ENCODE measurements at places on chromosomes 2 and 18.

GRCh38 chr2:222563106-222563718 is 92.7 kb downstream of the FARSB start:
- DNase-seq: no peak

DNA sequence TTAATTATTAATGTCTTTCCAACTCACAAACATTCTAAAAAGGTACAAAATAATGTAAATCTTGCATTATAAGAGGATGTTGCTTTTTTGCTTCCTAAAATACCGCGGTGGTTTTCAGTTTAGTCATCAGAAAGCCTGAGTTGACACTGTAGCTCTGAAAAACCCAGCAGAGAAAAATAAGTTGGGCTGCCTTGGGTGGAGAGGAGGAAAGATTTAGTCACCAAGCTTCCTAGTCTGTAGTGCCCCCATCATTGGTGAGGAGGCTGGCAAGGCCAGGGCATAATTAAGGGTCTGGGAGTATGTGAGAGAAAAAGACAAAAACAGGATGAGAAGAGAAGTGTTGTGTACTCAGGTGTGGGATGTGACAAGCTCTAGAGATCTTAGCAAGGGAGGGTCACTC is 5.7 kb downstream of the PTPRM start:
- DNase-seq: no peak

DNA sequence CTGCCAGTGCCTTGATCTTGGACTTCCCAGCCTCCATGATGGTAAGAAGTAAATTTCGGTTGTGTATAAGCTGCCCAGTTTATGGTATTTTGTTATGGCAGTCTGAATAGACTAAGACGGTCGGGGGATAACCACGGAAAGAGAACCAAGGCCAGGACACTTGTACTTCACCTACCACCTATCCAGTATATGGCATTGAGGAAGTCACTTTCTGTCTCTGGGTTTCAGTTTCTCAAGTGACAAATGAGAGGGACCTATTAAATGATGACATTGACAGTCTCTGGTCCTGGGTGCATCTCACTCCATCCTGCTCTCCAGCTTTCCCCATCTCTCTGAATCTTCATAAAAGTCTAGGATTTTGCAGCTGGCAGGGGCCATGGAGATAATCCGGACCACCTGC is 183.8 kb upstream of the MSH6 start:
- no peak for DNase-seq

GRCh38 chr2:38912619-38913018 is 22.9 kb downstream of the ARHGEF33 start:
- DNase-seq: no peak

- DNase-seq: no peak
Observed at GRCh38 chr2:60972889-60973656, 44.4 kb upstream of the PEX13 start.

DNA sequence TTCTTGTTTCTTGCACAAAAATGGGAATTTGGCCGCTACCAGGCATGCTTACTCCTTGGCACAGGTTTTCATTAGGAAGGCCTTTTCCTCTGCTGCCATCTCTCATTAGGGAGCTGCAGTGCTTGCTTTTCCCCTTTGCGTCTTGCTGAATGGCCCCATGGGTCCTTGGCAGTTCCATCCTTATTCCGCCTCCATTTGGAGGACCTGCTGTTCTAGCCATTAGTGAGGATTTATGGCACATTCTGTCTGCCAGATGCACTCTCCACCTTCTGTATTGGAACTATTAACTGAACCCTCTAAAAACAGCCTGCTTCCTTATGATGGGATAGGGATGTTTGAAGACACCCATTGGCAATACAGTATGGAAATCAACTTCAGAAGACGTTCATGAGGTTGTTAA is 103.5 kb upstream of the NOSTRIN start:
- no peak for DNase-seq

DNA sequence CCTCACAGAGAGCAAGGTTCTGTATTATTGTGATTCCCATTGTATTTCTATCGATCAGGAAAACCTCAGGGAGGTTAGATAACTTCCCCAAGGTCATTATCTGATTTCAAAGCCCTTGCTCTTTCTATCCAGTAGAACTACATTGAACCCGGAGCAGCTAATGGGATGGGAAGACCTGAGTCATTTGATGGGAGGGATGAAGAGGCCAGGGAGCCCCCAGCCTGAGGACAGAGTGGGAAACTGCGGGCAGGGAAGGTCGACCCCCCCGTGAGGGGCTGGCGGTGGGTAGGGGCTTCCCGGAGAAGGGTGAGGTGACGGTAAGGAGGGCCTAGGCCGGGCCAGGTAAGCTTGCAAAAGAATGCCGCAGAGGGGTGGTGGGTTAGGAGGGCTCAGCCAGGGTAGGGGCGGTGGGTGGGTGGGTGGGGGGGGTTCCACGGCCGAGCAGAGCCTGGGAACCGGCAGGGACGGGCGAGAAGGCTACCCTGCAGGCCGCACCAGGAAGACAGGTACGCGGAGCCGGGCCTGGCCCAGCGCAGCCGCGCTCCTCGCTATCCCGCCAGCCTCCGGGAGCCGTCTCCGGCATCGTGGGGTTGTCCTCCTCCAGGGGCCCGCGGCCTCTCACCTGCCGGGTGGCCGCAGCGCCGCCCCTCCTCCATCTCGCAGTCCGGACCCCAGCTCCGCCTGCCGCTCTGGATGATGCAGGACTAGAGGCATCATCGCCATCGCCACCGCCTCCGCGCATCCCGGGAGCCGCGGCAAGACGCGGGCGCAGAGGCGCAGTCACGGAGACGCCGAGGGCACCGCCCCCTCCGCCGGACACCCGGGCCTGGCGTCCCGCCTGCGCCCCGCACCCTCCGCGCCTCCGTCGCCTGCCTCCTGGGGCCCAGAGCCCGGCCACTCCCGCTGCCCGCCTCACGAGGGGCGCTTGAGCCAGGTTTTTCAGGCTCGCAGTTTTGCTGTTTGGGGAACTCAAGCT is at the start of gene GPR75:
TSS of gene GPR75 (minus strand) at position 762 of the 976 bp plus-strand sequence. CDS start 5,211 bp downstream, outside the sequence.
- DNase-seq: no peak

GRCh38 chr18:58269931-58270330 is 225.9 kb downstream of the NEDD4L start:
- no peak for DNase-seq

DNA sequence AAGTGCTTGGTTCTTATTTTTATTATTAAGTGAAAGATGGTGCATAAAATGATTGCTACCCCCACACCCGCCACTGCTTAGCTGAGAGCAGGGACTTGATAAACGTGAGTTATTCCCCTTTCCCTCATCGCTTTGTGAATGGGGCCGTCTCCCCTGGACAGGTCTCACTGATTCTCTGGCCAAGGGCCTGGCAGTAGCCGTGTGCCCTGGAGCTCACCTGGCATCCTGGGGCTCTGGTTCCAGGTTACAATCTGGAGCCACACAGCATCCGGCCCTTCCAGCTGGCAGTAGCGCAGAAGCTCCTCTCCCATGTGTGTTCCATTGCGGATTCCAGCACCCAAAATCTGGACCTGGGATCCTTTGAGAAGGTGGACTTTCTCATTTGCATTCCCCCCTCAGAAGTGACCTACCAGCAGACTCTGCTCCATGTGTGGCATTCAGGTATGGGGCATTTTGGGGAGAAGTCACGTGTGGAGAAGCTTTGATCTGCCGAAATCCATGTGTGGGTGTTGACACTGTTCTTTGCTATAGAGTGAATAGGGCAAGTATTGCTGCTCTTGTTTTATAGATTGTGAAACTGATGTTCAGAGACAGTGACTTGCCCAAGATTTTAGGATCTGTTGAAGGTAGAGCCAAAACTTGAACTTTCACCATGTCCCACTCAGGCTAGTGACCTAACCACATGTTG is 63.8 kb downstream of the GREB1 start:
- no peak for DNase-seq

DNA sequence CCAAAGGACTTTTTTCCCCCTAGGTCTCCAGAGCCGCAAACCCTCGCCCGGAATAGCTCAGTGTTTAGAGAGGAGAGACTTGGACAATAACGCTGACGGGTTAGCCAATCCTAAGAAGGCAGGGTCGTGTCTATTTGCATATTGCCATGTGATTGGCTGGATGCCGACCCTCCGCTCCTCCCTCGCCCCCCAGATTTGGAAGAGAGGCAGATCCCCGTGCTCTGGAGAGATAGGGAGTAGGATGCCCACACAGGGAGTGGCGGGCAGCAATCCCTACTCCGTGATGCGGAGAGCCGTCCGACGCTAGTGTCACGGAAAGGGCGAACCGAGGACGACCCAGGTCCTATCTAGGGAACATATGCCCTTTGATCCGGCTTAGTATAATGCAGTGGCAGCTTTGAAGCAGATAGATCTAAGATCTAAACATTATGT is 1.4 kb downstream of the WNT6 start:
- no peak for DNase-seq

DNA sequence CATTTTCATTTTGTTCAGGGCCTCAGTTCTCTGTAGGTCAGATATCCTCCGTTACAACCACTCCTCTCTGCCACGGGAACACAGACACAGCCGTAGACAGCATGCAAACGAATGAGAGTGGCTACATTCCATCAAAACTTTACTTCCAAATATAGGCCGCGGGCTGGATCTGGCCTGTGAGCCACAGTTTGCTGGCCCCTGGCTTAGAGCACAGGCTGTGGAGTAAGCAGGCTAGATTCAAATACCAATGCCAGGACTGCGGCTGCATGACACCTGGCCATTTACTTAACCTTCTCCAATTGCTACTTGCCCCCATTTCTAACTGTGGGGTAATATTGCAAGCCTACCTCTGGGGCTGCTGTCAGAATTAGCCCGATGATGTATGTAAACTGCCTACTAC is 325.8 kb upstream of the POU3F3 start:
- no peak for DNase-seq

- DNase-seq: no peak
Observed at GRCh38 chr18:39793609-39794008, 2161.4 kb upstream of the PIK3C3 start.

- DNase-seq: no peak
Observed at GRCh38 chr2:217394510-217395351, 534.9 kb upstream of the TNP1 start.

DNA sequence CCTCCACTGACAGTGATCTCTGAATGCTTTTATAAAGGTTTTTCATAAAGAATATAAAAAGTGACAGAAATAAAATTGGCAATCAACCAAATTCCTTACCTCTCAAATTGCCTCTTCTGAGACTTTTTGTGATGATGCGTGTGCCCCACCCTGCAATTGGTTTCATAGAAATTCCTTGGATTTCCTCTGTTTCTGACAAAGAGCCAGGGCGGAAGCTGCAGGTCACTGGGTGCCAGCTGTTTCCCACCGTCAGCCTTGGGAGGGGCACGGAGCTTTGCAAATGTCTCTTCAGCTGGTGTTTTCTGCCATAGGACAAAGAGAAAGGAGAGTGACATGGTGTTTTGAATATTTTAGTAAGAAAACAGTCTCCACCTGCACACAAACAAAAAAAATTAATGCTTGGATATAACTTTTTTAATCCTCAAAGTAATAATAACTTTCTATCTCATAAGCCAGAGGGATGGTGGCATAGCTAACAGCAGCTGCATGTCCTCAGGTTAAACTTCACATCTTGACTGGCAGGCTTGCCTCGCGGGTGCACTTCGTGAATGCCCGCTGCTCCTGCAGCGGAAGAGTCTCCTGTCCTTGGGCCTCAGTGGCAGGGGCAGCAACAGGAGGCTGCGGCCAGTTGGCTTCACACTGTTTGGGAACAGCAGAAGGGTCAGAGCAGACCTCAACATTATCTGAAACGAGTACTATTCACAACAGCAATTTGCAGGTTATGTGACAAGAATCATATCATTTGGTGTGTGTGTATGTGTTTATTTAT is 24.7 kb downstream of the AGAP1 start:
- no peak for DNase-seq

GRCh38 chr2:233822781-233823730 is 31.3 kb downstream of the HJURP start:
- DNase-seq: no peak

GRCh38 chr2:179809606-179810005 is 51.8 kb downstream of the ZNF385B start:
- no peak for DNase-seq

DNA sequence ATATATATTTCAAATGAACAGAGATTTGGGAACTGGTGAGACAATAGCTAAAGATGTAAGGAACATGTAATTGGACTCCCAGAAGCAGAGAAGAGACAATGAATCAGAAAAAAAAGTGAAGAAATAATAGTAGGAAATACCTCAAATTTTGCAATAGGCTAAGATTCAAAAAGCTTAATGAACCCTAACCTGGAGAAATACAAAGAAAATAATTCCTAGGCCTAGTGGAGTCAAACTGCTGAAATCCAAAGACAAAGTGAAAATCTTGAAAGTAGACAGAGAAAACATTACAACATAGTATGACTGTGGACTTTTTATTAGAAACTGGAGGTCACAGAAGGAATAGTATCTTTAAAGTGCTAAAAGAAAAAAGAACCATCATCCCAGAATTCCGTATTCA is 76.7 kb downstream of the LAMA3 start:
- DNase-seq: no peak

DNA sequence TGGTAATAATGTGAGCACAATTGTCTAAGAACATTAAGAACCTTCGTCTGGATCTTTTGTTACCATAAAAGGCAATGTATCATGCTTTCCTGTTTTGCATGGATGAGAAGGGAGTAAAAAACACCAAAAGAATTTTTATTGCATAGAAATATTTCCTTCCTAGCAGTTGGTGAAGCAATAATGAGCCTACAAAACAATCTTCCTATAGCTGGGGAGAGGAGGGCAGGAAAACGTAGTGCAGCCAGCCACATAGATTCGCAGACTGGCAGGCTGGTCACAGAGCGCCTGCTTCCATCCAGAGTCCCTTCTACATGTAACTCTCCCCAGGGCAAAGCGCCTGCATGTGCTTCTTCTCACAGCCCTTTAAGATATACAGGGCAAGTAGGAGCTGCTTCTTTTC is 190.4 kb downstream of the BABAM2 start:
- no peak for DNase-seq

DNA sequence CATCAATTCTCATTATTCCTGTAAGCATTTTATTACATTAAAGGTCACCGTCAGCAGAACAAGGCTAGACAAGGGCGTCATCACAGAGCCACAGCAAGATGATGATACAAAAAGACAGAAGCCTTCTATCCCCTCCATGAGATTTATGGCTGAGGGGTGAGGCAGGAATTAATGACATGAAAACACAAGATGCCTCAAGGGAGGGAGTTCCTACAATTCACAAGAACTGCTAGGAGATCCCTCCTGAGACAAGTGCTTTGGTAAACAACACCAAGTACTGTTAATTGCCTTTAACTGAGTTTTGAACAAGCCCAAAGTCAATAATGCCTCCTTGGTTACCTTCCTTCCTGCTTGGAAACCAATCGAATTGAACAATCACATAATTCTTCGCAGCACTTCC is 14.1 kb downstream of the ADD2 start:
- no peak for DNase-seq

- DNase-seq: no peak
Observed at GRCh38 chr18:54020966-54021365, 203.5 kb downstream of the MBD2 start.

DNA sequence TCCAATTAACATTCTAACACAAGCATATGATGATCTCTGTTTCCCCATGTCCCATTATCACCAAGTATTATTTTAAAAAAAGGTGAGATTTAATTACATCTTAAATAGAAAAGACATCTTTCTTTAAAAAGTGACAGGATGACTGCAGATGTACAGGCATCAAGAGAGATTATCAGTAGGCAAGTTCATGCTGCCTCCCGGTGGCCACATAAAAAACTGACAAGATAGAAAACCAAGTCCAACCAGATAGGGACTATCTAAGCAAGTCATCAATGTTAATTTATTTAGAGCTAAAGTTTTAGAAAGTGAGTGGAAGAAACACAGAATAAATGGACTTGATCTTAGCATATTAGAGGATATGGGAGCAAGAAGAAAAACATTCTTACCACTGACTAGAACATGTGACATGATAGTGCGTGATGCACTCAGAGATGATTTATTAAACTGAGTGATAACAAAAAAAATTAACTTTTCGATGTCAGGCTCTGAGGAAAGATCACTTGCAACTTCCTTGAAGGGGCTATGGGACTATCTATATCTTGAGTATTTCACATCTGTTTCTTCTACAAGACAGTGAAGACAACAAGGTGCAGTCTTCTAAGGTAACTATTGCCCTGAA is 5.4 kb upstream of the TDRD15 start:
- peak; percentile 19 for DNase-seq
